ENCODE measurements at places on chromosomes 11 and 22.
A peak's percentile ranks its signal among the peaks of the same experiment; 100 is the strongest.

GRCh38 chr11:18540207-18541009, 13.7 kb upstream of the TSG101 start:
- peak; percentile 17 for DNase-seq

DNA sequence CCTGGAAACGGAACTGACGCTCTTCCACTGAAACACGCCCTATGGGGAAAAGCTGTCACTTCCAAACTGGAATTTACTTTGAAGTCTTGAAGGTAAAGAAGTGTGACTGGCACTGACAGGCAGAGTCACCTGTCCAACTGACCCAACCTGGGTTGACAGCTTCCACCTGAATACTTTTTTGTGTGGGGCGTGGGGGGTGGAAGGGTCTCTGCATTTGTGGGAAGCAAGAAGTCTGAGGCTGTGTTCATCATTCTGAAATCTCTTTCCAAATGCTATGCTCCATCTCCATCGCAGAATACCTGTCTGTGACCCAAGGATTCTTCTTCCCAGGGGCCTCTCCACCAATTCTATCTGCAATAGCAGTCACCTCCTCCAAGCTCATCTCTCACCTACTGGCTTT, 7.8 kb downstream of the IFT27 start:
- DNase-seq, result no peak

- no peak for DNase-seq
These were observed 146.0 kb downstream of the PARVA start for GRCh38 chr11:12523180-12523924.

- no peak for DNase-seq
These were observed 17.8 kb upstream of the PATZ1 start for GRCh38 chr22:31363885-31364465.

DNA sequence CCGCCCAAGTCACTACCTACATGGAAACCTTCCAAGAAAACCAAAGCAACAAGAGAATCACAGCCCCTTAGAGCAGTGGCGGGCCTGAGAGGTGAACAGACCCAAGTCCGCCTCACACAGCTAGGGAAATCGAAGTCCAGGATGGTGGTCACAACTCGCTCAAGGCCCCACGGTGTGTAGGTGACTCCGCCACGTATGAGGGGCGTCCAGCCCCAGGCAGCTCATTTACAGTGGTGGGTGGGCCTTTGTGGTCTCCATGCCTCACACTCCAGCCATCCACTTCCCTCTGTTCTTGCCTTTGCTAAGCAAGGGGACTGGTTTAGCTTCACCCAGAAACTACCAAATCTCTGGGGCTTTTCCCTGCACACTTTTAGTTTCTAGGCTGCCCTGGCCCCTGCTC, 9.7 kb upstream of the TCF20 start:
- no peak for DNase-seq

DNA sequence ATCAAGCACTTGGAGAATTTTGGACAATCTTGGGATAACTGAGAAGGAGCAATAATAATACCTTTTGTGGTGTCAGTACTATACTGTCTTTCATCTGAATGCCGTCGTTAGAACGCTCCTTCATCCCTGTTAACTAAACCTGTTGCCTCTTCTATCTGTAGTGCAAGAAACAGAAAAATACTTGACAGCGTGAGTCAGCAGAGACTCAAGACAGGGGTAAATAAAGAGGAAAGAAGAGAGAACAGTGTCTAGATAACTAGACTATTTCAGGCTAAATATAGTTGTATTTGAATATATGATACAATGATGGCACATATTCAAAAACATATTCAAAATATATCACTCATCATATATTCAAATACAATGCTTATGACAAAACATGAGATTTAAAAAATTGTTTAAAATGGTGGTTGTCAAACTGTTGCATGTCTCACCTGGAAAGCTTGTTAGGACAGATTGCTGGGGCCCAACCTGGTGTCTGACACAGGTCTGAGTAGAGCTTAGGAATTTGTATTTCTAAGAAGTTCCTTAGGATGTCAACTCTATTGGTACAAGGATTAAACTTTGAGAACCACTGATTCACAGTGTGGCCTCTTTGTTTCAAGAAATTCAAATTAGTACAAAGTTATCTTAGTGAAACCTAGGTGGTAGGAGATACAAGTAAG, 17.4 kb downstream of the OOSP4A start:
- DNase-seq, result no peak

DNA sequence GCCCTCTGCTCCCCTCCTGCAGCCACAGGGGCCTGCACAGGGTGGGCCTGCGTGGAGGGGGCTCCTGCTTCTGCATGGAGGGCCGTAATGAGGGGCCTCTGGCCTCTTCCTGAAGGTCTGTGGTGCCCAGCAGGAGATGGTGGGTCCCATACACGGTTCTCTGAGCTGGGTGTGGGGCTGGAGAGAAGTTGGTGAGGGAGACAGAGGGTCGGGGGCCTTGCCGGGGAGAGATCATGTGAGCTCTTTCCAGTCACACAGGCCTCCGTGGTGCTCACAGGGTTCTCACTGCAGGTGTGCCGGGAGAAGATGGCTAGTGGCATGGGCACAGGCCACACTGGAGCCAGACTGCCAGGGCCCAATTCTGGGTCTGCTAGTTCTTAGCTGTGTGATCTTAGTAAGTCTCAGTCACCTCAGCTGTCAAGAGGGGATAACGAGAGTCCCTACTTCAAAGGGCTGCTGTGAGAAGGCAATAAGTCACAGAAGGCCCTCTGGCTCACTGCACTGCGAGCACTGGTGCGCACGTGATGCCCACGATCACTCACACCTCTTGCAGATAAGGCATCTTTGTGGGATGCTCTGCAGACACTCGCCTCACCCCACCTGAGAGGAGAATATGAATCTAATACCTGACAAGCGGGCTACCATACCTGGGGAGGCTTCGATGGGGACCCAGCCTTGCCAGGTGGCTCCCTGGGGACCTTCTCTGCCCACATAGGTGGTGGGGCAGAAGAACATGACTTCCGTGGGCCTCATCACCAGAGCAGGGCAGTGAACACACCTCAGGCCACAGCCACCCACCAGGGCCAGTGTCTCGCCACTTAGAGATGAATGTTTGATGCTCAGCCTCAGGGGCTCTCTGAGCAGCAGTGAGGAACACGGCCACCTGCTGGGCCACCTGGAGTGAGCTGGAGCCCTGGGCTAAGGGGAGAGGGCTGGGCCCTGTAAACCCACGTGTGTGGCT, 14.5 kb downstream of the KCNC1 start:
- no peak for DNase-seq

DNA sequence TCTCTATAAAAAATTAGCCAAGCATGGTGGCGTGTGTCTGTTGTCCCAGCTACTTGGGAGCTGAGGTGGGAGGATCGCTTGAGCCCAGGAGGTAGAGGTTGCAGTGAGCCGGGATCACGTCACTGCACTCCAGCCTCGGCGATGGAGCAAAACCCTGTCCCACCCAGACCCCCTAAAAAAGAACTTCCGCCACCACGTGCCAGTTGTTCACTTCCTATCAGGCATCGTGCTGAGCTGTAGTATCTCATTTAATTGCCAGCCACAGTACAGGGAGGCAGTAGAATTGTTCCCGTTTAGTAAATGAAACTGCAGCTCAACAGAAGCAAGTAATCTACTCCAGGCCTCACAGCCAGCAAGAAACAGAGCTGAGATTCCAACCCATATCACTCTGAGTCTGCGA, 3.0 kb upstream of the TMEM132A start:
- no peak for DNase-seq

DNA sequence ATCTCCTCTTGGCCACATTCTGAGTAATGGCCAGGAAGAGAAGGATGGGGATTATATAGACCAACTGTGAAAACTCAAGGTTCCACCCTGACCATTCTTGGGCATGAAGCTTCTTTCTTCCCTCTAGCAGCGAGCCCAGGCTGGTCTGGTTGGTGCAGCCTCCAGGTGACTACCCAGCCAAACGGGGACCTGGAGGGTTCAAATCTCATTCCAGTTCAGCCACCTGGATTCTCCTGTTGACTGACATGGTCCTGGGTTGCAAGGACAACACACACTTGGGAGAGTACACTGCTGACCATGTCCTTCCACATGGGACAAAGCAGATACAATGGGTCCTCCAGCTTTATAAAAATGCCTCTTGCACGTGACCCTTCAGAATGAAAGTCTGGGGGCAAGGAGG, 67.0 kb downstream of the SHANK2 start:
- DNase-seq, result no peak

DNA sequence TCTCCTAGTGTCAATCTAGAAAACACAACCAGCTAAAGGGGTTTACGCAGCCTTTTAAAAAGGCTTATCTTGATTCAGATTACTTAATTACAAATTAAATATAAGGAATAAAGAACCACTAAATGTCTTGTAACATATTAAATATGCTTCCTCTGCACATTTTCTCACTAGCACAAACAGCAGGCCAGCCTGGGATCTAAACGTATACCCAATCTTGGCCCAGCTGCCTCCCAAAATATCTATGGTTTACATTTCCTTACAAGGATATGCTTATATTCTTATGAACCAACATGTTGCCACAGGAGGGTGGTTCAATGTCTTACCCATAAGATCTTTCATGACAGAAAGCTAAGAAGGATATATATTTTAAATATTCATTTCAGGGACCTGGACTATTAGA, 7.7 kb downstream of the LGR4 start:
- no peak for DNase-seq
